Stimulated activated CD8-positive, alpha-beta memory T cell treated with anti-CD3 and anti-CD28 coated beads, Interleukin-15, amount 100 ng/mL, for 48 hours (primary cell): ENCODE measurements at places on chromosomes 5 and 9.

DNA sequence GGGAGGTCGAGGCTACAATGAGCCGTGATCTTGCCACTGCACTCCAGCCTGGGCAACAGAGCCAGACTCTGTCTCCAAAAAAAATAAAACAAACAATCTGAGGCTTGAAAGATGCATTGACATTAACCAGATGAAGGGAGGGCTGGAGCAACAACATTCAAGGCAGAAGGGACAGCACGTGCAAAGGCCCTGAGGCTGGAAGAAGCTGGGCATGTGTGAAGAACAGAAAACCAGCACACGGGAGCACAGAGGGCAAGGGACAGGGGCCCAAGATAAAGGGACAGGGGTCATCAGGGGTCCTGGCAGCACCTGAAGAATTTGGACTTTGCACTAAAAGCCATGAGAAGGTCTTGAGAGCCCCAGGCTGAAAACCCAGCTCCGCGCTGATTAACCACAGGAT is 3.3 kb downstream of the PTGES start:
- DNase-seq = no peak

DNA sequence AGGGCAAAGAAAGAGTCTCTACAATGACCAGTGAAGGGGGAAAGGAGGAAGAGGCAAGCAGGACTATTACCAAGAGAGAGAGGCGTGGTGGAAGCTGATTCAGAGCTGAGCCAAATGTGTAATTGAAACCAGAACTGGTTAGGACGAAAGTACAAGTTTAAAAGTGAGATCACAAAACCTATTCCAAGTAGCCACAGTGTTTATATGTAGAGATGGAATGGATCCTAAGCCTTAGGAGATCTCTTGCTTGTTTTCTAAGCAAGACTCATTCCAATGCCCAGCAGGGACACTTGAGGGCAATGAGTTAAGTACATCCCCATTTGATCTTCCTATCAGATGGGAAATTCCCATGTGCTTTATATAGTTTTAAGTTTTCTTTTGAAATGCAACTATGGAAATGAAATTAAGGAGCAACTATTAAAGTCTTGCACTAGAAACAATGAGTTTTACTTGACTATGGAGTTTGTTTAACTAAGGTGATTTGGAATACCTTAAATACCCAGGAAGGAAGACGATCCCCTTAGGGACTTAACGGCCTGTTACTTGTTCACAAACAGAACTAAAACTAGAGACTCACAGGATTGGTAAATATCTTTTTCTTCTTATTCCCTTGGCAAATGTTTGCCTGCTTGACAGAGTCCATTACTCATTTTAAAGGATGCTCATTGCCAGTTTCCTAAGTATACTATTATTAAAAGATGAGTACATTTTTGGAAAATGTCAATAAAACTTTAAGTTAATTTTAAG is 51.1 kb upstream of the SNX2 start:
- no peak for DNase-seq

DNA sequence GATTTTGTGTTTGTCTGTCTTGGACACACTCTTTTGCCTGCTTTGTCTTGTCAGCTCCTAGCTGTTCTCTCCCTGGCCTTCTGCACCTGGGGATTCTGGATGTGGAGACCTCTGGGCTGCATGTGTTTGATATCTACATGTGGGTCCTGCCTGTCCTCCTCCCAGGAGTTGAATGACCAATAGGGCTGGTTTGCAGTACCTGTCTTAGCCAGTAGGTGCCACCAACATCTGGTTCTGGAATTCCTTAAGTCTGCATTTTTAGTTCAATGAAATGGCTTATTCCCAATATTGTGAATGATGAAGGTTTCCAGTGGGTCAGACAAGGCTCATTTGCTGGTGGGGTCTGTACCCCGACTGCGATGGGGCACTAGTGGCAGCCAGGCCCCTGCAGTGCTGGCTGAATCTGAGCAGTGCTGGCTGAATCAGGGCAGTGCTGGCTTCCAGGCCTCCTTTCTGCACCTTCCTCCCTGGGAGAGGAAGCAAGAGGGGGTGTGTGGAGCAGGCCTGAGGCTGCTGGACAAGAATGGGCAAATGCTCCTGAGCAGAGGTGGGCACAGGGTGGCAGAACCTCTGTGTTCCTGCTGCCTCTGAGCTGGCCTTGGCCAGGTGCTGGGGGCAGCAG is 73.3 kb downstream of the RXRA start:
- no peak for DNase-seq

GRCh38 chr5:32936329-32936728 is 225.2 kb downstream of the NPR3 start:
- DNase-seq = no peak

GRCh38 chr5:147464211-147464610 is 45.7 kb downstream of the DPYSL3 start:
- DNase-seq = no peak

GRCh38 chr9:18922161-18922885 is 110.7 kb downstream of the SAXO1 start:
- no peak for DNase-seq

- no peak for DNase-seq
Observed at GRCh38 chr9:133712221-133713100, 25.7 kb downstream of the SARDH start.

GRCh38 chr9:120579139-120580050 is 572 bp downstream of the CDK5RAP2 start:
- DNase-seq = no peak

- no peak for DNase-seq
Observed at GRCh38 chr9:75197561-75197960, 109.2 kb downstream of the OSTF1 start.

- no peak for DNase-seq
Observed at GRCh38 chr9:532707-533106, 308.8 kb upstream of the DMRT1 start.

DNA sequence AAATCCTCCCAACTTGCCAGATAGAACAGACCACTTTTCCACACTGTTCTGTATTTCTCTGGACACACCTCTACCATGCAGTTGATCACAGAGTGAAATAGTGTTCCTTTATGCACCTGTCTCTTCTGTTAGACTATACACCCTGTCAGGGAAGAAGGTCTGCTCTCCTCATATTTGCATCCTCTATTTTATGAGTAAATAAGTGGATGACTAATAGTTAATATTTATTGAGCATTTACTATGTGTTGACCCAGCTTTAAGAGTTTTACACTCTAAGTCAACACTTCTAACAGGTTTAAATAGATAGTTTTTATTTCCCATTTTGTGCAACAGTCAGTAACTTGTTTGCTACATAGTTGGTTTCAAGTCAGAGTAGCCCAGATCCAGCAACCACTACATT is 452.8 kb upstream of the MPDZ start:
- no peak for DNase-seq

- no peak for DNase-seq
Observed at GRCh38 chr5:147743678-147744374, 38.7 kb downstream of the JAKMIP2 start.

GRCh38 chr5:135395866-135396265 is 3.2 kb downstream of the MACROH2A1 start:
- no peak for DNase-seq

- DNase-seq = no peak
Observed at GRCh38 chr5:179331591-179332375, 13.5 kb downstream of the ADAMTS2 start.

GRCh38 chr9:81519816-81520495 is 169.4 kb downstream of the TLE1 start:
- DNase-seq = no peak

GRCh38 chr5:37806016-37806415 is 33.8 kb downstream of the GDNF start:
- DNase-seq = no peak

DNA sequence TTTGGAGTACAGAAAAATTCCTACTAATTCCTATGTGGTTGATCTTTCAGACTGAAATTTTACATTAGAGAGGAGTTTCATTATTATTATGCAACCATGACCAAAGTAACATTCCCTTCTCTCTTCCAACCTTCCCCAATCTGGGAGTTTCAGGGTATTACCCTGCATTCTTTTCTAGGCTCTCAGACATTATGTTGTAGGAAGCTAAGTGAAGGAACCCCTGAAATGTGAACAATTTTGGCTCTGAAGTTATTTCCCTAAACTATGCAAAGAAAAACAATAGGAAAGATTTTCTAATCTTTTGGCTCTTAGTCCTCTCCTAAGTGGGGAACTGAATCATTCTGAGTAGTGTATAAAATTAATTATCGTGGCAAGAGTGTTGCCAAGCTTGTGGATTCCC is 63.3 kb upstream of the ZFAND5 start:
- DNase-seq = no peak

GRCh38 chr9:92654481-92655301 is 15.2 kb downstream of the IPPK start:
- no peak for DNase-seq

- DNase-seq = no peak
Observed at GRCh38 chr5:56479126-56479525, 246.0 kb upstream of the ANKRD55 start.

DNA sequence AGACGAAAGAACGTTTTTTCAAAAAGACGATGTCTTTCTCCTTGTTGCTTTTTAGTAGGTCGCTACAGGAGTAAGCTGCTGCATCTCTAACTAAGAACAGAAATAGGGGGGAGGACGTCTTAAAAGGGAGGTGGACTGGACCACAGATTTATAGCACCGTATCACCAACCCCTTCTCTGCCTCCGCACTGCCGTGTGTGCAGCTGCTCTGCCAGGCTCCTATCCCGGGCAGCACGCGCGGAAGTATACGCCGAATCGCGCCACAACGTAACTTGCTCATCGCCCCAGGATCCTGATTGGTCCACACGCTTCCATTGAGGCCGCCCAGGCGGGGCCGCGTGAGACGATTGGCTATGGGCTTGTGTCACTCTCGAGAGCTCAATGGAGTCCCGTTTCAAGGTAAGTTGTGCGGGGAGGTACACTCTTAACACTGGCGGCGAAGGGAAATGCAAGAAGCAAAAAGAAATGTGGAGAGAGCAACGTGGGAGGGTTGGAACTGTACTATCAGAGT is at the start of gene ELAVL2:
TSS of gene ELAVL2 (minus strand) at position 121 of the 510 bp plus-strand sequence. CDS start 64,006 bp downstream, outside the sequence.
- peak; percentile 14 for DNase-seq

GRCh38 chr9:128494108-128494745 is 10.3 kb upstream of the GLE1 start:
- DNase-seq = no peak

GRCh38 chr5:56983593-56984361 is 31.9 kb upstream of the MIER3 start:
- DNase-seq = no peak

GRCh38 chr5:177370488-177371119 is 12.9 kb downstream of the RGS14 start:
- no peak for DNase-seq
